ENCODE measurements at places on chromosomes 7 and 10.

DNA sequence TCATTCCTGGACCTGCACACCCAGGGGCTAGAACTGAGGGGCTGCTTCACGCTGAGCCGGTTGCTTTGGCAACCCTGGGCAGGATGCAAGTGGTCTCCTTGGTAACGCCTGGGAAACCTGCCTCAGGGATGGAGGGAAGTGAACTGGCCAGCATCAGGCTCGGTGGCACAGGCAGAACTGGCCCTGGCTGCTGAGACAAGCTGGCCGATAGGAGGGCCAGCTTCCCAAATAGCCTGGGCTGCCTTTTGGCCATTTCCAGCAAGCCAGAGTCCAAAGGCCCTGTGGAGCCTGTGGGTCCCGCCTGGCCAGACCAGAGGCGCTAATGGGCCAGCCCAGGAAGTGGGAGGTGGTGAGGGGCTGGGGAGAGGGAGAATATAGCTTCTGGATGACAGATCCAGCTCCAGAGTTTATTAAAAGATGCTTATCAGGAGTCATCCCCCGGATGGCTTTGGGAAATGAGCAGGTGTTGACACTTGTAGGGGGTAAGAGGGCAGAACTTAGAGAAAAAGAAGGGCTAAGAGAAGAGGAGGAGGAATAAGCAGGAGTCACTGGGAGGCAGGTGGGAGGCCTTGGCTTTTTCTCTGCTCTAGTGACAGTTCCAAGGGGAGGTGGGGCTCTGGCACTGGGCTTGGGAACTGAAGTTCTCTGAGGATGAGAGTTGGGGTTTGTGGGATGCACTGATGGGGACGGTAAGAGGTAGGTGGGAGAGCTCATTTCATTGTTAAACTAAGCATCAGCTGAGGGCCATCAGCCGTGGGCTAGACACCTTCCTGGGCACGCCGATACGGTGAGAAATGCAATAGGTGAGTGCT is 9.6 kb downstream of the NEURL1 start:
- DNase-seq: no peak

DNA sequence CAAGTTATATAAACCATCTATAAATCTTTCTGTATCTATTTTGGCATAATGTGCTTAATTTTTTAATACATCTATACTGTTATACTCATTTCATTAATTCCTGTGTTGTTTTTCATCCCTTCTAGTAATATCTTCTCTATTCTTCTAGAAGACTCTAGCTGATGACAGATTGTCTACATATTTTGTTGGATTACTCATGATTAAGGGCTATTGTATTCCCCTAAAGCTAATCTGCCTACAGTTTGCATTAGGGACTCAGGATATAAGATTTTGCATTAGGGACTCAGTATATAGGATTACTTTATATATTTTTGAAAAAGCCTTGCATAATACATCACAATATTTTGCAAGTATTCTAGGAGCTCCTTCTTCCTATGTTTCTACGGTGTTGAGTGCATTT is 8.3 kb upstream of the SEMA3A start:
- DNase-seq: no peak

- DNase-seq: no peak
Measured at GRCh38 chr10:61589547-61590243, 73.0 kb upstream of the CABCOCO1 start.

DNA sequence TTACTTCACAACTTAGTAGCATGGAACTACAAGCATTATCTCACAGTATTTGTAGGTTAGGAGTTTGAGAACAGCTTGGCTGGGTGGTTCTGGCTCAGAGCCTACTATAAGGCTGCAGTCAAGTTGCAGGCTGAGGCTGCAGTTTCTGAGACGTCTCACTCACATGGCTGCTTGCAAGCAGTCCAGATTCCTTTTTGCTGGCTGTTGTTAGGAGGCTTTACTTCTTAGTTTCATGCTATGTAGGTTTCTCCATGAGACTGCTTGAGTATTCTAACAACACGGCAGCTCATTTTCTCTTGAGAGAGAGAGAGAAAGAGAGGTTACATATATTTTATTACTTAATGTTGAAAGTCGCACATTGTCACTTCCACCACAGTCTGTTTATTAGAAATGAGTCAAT is 1073.9 kb downstream of the NXPH1 start:
- DNase-seq: no peak

DNA sequence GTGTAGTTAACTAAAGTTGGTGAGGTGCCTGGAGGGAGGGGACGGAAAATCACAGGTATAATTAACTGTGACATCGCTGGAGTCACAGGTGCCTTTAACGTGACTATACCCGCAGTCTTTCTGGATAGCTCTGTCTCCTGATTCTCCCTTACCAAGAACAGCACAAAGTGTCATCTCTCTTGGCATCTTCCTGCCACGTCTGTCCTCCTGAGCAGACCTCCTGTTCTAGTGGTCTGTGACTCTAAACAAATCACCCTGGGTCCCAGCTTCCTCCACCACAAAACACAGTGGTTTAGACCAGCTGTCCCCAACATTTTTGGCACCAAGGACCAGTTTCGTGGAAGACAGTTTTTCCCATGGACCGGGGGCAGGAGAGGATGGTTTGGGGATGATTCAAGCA is 90.5 kb downstream of the CALN1 start:
- no peak for DNase-seq

GRCh38 chr7:101558742-101559325 is 70.3 kb downstream of the MYL10 start:
- no peak for DNase-seq

GRCh38 chr10:8079126-8079525 is 24.6 kb downstream of the GATA3 start:
- no peak for DNase-seq

DNA sequence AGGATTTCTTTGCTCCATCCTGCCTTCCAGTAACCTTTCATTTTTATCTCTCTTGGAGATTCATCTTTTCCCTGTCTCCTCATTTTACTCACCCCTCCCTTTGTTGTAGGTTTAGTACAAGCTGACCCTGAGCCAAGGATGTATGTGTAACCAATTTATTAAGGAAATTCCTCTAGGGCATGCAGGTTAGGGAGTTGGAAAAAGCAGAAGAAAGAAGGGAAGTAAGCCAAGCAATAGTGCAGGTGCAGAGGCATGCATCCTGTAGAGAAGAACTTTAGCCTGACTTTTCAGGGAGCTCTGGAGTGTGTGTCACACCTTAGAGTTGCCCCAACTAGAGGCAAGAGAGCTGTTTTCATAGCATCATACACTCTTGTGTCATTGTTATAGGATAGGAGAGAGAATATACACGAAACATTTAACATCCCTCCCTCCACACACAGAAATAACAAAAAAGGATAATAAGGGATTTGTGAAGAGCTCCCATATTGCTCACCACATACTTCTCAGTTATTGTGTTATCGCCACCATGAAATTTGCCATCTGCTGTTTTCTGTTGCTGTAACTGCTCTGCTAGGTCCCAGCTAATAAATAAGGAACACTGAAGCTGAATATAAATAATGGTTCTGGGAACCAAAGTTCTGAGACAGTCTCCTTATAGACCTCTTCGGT is 21.8 kb upstream of the SEMA3C start:
- DNase-seq: no peak

- no peak for DNase-seq
Measured at GRCh38 chr7:27560706-27561235, 101.9 kb downstream of the HIBADH start.

GRCh38 chr10:1119027-1119426 is 62.8 kb downstream of the WDR37 start:
- no peak for DNase-seq

DNA sequence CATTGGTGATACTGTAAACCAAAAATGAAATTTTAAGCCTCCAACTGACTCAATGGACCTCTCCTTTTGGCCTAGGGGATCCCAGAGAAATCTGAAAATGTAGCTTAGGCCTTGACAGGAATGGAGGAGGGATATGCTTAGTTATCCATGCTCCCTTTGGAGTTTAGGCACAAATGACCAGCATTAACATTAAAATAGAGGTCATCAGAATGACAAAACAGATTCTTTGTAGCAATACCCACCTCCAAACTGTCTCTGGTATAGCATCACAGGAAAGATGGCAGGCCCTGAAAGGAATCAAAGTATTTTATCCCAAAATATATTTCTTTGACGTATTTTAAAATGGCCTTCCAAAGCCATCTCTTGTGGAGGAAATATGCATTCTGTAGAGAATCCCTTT is 39.1 kb upstream of the LRRN3 start:
- no peak for DNase-seq

GRCh38 chr10:12308736-12309375 is 40.5 kb upstream of the CAMK1D start:
- DNase-seq: no peak

DNA sequence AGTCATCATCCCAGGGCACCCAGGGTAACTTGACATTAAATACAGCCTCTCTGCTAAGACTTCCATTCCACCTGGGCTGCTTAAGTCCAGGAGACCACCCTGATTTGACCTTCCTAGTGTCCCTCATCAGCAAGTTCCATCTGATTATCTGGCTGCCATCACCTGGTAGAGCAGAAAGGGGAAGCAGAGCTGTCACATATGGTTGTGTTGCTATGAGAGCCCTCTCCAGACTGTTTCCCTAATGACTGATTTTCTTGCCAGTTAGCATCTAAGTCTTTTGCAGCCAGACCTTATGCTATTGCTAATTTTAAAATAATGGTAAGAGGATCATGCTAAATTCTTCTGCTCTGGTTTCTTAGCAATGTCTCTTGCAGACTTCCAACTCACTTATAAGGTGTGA is 38.7 kb downstream of the KCNH2 start:
- no peak for DNase-seq

DNA sequence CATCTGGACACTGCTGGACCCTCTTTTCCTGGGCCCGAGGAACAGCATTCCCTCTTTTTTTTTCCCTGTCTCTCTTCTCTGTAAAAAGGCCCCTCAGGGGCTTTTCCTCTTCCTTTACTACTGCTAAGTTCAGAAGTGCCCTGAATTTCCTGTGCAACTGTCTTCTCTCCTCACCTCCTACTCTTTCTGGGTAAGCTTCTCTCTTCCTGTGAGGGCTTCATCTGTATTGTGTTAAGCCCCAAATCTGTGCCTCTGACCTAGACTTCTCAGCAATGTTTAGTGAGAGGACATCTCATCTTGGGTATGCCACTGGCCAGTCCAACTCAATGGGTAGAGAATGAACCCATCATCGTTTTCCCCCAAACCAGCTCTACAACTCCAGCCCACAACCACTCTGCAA is 174.2 kb downstream of the PTEN start:
- no peak for DNase-seq

DNA sequence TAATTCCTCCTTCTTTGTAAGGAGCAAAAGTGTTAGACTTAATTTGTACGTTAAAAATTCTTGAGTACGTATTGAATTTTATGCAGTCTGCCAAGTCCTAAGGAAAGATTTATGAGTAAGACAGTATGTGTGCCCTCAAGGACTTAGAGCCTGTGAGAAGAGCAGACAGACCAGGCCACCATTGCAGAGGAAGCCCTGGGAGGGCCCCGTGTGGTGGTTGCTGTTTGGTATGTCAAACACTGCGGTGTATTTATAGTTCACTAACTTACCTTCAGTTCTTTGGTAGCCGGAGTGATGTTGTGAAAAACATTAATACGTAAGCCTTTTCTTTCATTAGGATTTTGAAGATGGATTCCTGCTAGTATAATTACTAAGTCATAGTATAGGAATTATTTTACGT is 82.9 kb downstream of the GALNT11 start:
- DNase-seq: no peak

DNA sequence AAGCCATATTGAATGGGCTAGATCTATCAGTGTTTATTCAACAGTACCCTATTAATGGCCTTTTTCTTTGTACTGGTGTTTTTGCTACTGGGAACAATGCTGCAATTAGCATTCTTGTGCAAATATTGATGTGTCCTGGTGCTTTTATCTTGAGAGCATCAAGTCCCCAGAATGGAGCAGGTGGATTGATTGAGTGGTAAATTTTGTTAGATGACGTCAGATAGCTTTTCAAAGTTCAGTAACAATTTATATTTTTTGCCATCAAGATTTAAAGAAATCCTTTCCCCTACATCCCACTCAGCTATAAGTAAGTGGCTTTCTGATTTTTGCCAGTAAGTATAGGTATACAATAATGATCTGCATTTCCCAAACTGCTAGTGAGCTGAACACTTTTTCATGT is 63.4 kb upstream of the SYPL1 start:
- no peak for DNase-seq

GRCh38 chr10:85645926-85646711 is 720.5 kb downstream of the GRID1 start:
- no peak for DNase-seq

DNA sequence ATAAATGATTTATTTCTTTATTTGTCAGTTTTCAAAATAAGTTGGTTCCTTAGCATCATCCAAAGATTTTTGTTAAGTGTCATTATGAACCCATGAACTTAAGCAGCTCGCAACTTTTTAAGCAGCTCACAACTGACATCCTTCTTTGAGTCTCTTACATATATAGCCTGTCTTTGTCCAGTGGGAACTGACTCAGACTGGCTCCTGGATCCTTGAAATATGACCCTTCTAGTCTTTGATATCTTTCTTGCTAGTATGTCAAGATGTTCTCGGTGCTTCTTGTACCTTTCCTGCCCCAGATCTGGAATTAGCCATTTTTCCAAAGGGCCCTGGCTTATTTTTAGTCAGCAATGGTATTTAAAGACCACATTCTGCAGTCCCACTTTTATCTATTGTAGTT is 53.9 kb upstream of the ARID5B start:
- no peak for DNase-seq

DNA sequence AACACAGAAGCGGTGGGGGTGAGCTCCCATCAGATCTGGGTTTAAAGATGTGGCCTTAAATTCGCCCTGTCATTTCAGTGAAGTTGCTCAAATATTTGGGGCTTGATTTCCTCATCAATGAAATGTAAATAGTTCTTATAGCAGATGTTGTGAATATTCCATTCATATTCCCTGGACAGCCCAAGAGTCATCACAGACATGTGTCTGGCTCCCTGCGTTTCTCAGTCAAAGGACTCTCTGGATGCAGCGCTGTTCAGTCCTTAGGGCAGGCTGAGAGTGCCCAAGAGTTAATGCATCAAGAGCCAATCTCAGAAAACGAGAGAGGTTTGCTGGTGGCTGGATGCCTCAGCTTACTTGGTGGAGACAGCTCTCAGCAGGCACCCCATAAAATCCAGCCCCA is 475.5 kb upstream of the VSTM2A start:
- DNase-seq: no peak

DNA sequence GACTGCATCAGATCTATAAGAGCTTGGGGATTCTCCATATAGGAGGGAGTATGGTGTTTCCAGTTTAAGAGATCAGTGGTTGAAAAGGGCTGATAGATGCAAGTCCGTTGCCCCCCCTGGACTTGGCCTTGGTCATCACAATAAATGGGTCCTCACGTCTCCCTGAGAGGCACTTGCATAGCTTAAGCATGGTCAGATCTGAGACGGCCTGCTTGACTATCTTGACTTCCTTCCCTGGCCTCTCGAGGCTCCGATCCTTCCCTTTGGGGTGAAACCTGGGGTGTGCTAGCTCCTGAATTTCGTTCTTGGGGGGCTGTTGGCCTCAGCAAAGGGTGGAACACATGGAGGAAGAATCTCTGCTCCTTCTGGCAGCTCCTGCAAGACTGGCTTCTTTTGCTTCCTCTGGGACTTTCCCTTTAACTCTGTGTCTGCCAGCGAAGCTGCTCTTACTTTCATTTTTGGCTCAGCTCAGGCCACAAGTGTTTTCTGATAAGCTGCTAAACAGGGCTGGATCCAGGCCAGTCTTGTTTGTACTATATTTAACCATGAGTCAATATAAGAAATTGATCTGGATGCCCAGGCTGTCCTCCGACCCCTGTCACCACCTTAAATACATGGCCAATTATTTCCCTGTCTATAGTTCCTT is 11.2 kb upstream of the ZNF485 start:
- no peak for DNase-seq

All from neuronal stem cell (in vitro differentiated cells).